NCI-H1048 (cell line): ENCODE measurements at places on chromosomes 16 and 17.

DNA sequence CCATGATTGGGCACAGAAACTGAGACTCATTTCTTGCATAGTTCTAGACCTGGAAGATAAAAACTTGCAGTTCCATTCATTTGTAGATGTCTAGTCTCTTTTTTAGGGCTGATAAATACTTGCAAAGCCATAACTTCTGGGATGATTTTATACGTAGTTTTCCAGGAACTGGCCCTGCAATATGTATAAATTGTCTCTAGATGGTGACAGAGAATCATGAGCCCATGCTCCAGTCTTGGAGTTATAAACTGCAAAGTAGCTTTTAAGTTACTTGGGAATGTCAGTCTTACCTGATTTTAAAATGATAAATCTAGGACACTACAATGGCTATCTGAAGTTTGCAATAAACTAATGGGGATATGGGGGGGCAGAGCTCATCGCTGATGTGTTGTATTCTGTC lies 3.0 kb upstream of the ADAMTS18 start:
- no peak for DNase-seq

DNA sequence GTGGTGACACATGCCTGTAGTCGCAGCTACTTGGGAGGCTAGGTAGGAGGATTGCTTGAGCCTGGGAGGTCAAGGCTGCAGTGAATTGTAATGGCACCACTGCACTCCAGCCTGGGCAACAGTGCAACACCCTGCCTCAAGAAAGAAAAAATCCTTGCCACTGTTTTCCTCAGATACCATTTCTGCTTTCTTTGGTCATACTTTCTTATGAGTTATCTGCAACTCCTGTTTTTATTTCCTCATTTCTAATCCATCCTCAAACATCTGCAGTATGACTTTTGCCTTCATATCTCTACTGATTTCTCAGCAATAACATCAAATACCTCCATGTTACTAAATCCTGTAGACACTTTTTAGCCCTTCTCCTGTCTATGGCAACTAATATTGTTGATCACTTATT lies 3.1 kb upstream of the AP2B1 start:
- DNase-seq, result no peak

- DNase-seq, result no peak
These were observed 10.5 kb upstream of the TEKT3 start for GRCh38 chr17:15351925-15352324.

- DNase-seq, result no peak
These were observed 2.8 kb upstream of the SOCS3 start for GRCh38 chr17:78362671-78363070.

DNA sequence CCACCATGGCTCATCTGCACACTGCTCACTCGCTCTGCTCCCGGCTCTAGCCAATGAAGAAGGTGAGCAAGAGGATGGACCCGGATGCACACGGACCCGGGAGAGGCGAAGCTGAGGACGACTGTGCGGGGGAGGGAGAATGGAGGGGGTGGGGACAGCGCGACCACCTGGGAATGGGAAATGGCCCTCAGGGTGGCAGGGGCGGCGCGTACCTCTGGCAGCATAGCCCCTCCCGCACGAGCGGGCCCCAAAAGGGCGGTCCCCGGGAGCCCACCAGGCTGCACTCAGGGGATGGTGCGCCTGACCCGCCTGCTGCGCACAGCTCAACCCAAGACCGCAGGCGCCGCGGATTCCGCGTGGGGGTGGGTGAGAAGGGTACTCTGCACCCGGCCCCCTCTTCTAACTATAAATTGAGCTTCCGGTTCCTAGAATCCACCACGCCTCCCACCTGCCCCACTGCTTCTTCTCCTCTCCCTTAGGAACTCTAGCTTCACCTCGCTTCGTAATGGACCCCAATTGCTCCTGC lies 6.1 kb downstream of the MT1H start:
- DNase-seq, result no peak

GRCh38 chr16:81692021-81692420 lies 87.1 kb upstream of the PLCG2 start:
- no peak for DNase-seq

DNA sequence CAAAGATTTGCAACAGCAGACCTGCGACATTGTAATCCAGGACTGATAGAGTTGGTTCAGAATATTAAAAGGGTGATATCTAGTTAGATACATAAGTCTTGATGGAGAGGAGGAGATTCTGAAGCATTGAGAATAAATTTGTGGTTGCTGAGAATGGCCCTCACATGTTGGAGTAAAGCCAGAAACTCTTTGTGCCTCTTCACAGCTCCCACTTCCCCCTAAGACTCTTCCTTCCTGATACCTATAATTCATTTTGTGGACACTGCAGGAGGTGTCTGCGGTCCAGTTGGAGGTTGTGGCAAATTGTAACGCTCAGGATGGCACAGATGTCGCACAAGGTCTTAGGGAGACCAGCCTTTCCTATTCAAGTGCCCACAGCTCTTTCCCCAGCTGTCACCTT lies 17.5 kb downstream of the WWOX start:
- DNase-seq, result no peak

GRCh38 chr16:22008215-22009059 lies 526 bp downstream of the MOSMO start:
- DNase-seq, result no peak

GRCh38 chr17:28549236-28550132 lies 2.9 kb downstream of the UNC119 start:
- no peak for DNase-seq

DNA sequence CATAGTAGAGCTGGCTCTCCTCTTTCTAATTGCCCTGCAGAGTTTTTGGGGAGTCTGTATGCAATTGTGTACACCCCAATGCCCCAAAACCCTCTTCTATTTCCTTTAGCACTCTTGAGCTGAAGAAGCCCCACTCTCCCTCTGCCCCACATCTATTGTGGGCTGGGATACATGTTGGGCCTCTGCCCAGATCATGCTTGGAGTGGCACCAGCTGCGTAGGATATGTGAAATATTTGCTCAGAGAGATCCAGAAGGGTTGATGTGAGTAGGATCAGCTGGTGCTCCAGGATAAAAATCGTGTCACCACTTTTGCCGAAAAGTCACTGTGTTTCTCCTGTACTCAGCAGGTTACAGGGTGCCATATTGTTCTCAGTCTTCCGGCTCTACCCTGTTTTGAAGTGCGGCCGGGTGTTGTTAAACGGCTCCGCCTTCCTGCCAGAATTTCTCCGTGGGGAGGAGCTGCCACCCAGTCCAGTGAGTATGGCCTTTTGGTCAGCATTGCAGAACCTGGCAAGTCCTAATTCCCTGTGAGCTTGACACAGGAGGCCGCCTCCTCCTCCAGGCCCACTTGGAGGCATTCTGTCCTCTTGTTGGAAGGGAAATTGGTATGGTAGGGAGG lies 664.5 kb downstream of the WWOX start:
- no peak for DNase-seq

DNA sequence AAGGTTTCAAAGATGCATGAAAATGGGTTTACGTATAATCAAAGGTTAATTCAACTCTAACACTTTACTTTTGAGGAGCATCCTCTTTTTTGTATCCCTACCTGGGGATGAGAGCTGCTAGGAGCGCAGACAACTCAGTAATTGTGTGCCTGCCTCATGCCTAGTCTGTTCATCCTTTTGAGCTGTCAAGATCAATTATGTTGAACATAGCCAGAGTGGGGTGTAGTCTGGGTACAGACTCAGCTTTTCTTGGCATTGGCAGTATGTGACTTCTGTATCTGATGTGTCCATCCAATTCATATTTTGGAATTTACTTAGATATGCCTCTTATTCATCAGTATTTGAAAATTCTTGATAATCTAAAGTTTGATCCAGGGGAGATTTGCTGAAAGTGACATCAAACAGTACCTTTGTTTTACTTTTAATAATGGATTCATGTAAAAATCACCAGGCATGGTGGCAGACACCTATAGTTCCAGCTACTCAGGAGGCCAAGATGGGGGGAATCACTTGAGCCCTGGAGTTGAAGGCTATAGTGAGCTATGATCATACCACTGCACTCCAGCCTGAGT lies 24.1 kb downstream of the PRKCA start:
- no peak for DNase-seq

DNA sequence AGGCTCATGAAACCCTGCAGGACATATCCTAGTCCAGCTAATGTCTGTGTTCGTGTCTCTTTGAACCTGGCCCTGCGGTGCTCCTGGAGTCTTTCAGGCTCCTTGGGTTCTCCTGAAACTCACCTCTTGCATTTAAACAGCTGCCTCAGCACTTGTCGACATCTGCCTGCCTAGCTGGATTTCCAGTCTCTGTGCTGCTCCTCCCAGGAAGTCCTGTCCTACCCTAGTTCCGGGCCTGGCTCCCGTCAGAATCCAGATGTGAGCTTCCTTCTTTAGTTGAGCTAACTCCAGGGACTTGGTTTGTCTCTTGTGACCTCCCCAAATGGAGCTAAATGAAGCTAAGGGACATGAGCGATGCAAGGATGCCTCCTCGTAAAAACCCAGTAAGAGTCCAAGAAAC lies 155.2 kb upstream of the PIRT start:
- DNase-seq, result no peak

DNA sequence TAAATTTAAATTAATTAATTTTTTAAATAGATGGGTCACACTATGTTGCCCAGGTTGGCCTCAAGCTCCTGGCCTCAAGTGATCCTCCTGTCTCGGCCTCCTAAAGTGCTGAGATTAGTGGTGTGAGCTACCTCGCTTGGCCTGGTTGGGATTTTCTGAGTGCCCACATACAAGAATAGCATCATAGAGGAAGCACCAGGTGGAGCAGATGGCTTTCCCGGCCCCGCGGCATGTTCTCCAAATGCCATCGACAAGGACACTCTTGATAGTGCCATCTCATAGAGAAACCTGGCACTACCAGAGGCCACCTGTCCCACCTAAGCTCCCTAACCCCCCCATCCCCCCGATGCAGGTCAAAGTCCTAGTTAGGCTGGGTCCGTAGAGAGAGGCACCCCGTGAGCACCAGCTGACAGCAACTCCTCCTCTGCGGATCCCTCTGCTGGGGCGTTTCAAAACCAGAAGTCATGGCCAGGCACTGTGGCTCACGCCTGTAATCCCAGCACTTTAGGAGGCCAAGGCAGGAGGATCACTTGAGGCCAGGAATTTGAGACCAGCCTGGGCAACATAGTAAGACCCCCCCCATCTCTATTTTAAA lies 65.9 kb downstream of the DNAH3 start:
- no peak for DNase-seq

GRCh38 chr17:32112416-32112815 lies 29.9 kb upstream of the RHOT1 start:
- no peak for DNase-seq

- no peak for DNase-seq
These were observed 72.9 kb downstream of the METRNL start for GRCh38 chr17:83152227-83152744.

DNA sequence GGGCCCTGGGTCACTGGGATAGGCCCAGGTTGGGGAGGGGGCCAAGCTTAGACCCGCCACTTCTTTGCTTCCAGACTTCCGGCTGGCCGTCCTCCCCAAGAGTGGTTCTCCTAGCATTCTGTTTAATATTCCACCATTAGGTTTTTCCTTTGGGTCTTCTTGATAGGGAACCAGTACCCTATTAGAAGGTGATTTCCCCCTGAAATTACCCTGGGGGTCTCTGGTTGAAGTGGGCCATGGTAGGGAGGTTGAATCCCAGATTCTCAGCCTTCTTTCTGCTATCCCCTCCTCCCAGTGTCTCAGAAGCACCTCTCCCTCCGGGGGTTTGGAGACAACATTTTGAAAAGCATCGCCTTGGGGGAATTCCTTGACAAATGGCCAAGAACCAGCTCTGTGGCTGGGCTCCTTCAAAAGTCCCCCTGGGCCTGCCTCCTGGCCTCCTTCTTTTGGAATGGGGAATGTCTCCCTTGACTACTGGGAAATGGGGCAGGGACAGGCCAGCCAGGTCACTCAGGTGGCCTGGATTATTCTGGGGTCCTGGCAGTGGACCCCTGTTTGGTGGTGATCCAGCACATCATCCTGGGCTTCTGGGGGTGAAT lies 5.7 kb downstream of the LASP1 start:
- no peak for DNase-seq

GRCh38 chr17:76789235-76789788 lies 51.4 kb downstream of the MFSD11 start:
- DNase-seq, result no peak

GRCh38 chr16:165539-166374 lies at the start of gene HBM:
HBM (plus strand) TSS chr16:165978; CDS start chr16:165998, 20 bp downstream.
- no peak for DNase-seq

DNA sequence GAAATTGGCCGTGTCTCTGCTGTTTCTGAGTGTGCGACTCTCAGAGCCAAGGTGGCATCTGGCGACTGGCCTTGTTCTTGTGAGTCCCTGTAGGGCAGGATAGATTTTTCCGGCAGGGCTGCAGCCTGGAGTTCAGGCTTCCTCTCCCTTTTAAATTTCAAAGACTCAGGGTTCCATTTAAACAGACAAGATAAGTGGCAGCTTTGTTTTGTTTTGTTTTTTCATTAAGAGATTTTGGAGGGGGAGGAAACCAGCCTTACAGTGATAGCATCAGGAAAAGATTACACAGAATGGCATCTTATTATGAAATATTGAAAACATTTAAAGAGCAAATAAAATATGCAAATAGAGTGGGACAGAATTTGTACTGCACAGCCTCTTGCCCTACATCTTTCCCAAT lies 151.3 kb downstream of the RPTOR start:
- no peak for DNase-seq

- no peak for DNase-seq
These were observed 377 bp downstream of the USP32 start for GRCh38 chr17:60391471-60392041.

DNA sequence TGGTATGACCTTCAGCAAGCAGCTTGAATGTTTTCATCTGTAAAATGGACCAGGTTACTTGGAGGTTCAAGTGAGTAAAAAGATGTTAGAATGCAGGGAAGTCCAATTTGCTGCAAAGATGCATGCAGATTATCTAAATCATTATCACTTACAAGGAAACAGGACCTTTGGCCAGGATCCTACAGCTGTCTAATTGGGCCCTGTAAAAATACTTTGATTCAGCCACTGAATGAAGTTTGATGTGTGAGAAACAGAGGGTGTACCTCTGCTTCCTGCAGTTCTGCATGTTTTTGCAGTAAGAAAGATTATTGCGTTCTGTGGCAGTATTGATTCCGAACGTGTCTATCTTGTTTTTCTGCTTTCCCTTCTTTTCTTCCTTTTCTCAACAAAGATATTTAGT lies 10.2 kb downstream of the CDH13 start:
- no peak for DNase-seq

DNA sequence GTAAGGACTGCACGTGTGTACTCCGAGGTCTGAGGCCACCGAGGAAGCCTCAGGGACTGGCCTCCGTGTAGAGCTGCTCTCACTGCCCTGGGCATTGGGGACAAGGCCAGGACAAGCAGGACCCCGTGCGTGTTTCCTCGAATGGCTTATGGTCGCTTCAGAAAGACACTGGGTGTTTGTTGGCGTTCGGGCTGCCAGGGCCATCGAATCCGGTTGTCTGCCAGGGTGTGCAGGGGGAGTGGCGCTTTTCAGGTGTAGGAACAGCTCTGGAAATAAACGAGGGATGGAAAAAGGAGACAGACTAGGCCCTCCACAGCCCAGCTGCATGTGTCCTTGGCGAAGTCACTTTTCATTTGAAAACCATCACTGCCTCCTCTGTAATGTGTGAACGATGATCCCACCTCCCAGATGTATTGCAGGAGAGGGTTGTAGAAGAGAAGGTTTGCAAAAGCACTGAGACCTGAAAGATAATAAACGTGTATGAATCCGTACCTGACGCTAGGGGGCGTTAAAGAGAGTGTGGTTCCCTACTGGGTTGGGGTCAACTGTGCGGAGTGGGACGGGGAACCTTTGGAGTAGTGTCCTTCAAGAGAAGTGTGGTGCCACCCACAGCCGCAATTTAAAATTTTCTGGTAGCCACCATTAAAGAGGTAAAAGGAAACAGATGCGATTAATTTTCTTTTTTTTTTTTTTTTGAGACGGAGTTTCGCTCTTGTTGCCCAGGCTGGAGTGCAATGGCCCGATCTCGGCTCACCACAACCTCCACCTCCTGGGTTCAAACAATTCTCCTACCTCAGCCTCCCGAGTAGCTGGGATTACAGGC lies 2.1 kb upstream of the ZSCAN10 start:
- no peak for DNase-seq
